Naive thymus-derived CD8-positive, alpha-beta T cell (primary cell): ENCODE measurements at places on chromosomes 2 and 18. TPM values are rescaled to one million over a fixed set of nuclear protein-coding genes. Genes with fewer than 3 reads are reported as not detected.
A peak's percentile ranks its signal among the peaks of the same experiment; 100 is the strongest.

- H3K36me3 ChIP-seq: no peaks in the 10 kb centered on the region
- peaks cover 19% of the 10 kb centered on the region for H3K4me1 ChIP-seq
- no peaks in the 10 kb centered on the region for H3K27me3 ChIP-seq
- H3K27ac ChIP-seq: peak overlapping the region; percentile 91
- H3K4me3 ChIP-seq: peak overlapping the region; percentile 65
These were observed 53.9 kb downstream of the LIMS1 start for GRCh38 chr2:108588070-108588668.

DNA sequence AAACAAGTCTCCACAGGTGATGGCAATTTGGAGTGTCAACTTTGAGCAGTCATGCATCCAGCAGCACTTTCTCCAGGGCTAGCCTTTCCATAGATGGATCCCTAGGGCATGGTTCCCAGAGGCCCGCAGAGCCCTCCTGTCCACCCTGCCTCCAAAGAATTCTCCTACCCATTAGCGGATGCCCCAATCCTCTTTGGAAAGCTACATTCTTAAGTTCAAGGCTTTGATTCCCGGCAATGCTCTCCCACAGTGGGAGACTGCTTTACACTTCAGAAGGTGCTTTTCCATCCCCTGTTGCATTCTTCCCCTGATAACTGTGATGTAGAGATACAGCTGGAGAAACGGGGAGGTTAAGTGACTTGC, 61.3 kb downstream of the ACAA2 start:
- H3K36me3 ChIP-seq: no peaks in the 10 kb centered on the region
- peaks cover 7% of the 10 kb centered on the region for H3K4me1 ChIP-seq
- no peaks in the 10 kb centered on the region for H3K27me3 ChIP-seq
- DNase-seq: no peak

DNA sequence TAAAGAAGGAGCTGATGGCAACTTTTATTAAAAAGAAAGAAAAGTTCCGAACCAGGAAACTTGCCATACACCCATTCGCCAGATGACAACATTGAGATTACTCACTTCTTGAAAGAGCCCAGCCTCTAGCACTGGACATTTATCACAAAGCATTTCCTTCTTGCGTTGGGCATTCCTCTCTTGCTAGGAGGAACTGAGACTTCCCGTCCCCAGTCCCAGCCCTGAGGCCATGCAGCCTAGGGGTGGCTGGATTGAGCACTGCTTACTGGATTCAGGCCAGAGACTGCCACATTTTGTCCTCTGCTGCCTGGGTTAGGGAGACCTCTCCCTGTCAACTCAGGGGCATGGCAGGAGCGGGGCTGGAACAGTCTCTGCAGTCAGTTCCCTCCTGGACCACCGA, 80.1 kb downstream of the SDC1 start:
- no peak overlapping the region for H3K4me3 ChIP-seq
- H3K27ac ChIP-seq: no peak overlapping the region
- H3K36me3 ChIP-seq: no peaks in the 10 kb centered on the region
- no peak for DNase-seq
- peaks cover 14% of the 10 kb centered on the region for H3K27me3 ChIP-seq

- no peak overlapping the region for H3K4me3 ChIP-seq
- H3K36me3 ChIP-seq: no peaks in the 10 kb centered on the region
- H3K27ac ChIP-seq: peak overlapping the region; percentile 97
- H3K4me1 ChIP-seq: peaks cover 17% of the 10 kb centered on the region
- DNase-seq: no peak
These were observed 804.3 kb downstream of the RNF144A start for GRCh38 chr2:7721413-7721995.

UPP2 gene
- total RNA-seq: not detected

- peaks cover 5% of the 10 kb centered on the region for H3K27me3 ChIP-seq
- H3K27ac ChIP-seq: no peak overlapping the region
These were observed 177.4 kb upstream of the FN1 start for GRCh38 chr2:215613280-215613679.
